Heart left ventricle (tissue), 16 donors: ENCODE measurements at places on chromosomes 1 and 21.
A peak's percentile ranks its signal among the peaks of the same experiment; 100 is the strongest.

GRCh38 chr1:30511563-30511962, 211.8 kb downstream of the MATN1 start:
- DNase-seq: no peak

DNA sequence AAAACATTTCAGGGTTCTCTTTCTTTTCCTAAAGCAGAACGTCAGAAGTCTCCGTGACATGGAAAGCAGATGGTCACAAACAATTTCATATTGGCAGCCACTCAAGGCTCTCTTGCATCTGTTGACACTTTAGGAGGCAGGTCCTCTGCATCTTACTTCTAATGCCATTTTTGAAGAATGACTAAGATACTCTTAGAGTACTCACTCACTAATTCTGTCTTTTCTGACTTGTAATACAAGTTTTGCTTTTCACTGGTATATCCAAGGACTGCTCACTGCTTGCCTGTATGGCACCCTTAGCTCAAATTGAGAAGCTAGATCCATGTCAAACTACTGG, 68.3 kb downstream of the PRRX1 start:
- peak; percentile 27 for DNase-seq

DNA sequence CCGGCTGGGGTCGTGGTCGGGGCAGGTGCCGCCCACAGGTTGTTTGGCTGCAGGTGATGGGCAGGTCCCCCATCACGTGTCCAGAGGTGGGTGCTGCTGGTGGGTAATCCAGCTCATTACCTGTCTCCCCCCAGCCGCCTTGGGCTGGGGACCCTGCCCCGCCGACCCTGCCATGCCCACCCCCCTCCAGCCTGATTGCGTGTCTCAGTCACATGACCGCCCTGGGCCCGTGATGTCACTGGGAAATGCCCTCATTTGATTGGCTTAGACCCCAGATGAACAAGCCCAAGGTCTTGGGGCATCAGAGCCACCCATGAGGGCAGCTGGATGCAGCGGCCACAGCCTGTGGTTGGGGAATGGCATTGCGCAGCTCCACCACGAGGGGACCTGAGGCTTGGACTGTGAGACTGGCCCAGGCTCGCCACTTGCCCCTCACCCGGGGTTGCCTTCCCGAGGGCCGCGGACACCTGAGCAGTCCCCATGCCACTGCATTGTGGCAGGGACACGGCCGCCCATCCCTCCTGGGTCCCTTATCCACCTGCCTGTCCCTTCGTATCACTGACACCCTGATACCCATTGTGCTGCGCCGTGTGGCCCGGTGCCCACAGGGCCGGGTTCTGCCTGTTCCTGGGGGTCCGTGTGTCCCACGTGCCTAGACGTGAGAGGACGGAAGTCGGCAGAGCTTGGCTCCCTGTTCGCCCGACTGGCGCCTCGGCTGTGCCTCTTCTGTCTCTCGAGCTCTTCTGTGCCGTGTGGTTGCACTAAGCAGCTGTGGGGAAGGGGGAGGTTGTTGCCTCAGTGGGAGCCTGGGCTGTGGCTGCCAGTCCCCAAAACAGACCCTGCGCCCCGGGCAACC, 68.0 kb downstream of the FAAP20 start:
- DNase-seq: no peak

- no peak for DNase-seq
Observed at GRCh38 chr1:151124763-151125403, 21.5 kb downstream of the SEMA6C start.

DNA sequence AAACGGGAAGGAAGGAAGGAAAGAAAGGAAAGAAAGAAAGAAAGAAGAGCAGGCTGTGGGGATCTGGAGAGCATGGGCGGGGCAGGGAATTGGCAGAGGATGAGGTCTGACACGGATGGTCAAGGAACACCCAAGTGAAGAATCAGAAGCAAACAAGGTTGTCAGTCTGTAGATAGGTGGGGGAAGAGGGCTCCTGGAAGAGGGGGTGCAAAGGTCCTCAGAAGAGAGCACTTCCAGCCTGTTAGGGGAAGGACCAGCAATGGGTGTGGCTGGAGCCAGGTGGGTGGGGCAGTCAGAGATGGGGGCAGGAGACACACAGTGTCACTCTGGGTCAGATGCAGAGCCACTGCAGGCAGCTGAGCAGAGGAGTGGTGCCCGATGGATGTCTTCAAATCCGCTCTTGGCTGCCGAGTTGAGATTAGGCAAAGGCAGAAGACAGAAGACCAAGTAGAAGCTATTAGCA, 11.0 kb upstream of the PLA2G2C start:
- no peak for DNase-seq

DNA sequence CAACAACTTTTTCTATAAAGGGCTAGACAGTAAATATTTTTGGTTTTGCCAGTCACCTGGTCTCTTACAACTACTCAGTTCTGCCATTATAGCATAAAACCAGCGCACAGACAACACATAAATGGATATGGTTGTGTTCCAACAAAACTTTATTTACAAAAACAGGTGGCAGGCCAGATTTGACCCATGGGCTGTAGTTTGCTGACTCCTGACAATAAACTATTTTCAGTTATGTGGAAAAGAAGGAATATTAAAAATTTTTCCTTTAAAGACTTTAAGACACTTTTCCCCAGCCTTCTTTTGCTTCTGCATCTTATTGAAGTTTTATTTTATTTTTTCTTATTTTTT, 16.0 kb downstream of the EIF2D start:
- no peak for DNase-seq
